ENCODE measurements at places on chromosomes 3 and 15. TPM values are rescaled to one million over a fixed set of nuclear protein-coding genes. Genes with fewer than 3 reads are reported as not detected.

DNA sequence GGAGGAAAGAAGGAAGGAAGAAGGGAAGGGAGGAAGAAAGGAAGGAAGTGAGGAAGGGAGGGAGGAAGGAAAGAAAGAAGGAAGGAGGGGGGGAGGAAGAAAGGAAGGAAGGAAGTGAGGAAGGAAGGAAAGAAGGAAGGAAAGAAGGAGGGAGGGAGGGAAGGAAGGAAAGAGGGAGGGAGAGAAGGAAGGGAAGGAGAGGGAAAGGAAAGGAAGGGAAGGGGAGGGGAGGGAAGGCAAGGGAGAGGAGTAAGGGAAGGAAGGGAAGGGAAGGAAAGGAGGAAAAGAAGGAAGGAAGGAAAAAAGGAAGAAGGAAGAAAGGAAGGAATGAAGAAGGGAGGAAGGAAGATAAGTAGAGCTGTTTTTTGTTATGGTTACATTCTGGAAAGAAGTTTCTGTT lies 141.2 kb downstream of the LRRC3B start:
- DNase-seq: no peak
- no peaks in the 10 kb centered on the region for H3K4me1 ChIP-seq
- H3K27me3 ChIP-seq: no peaks in the 10 kb centered on the region

The DYNLT2B gene
- total RNA-seq: 12.0 TPM

DNA sequence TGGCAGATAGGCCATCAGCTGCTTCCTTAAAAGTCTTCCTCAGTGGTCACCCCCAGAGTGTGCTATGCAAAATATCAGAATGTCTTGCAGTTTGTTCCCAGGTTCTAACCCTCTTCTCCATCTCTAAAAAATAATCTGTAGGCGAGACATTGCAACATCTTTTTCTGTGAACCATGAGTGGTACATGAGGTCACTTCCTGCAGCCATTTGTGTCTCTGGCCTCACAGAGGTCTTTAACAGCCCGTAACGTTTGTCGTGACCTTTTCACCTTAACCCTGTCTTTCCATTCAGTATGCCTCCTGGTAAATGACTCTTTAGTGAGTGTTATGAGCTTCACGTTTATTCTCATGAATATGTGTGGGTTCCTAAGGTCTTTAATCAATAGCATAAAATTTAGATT lies 145.4 kb downstream of the KLHL25 start:
- DNase-seq: no peak
- no peaks in the 10 kb centered on the region for H3K36me3 ChIP-seq
- peaks cover 11% of the 10 kb centered on the region for H3K4me1 ChIP-seq
- H3K27me3 ChIP-seq: no peaks in the 10 kb centered on the region
- peak overlapping the region; percentile 73 for H3K27ac ChIP-seq

The CRELD1 gene
- total RNA-seq: 28.2 TPM

DNA sequence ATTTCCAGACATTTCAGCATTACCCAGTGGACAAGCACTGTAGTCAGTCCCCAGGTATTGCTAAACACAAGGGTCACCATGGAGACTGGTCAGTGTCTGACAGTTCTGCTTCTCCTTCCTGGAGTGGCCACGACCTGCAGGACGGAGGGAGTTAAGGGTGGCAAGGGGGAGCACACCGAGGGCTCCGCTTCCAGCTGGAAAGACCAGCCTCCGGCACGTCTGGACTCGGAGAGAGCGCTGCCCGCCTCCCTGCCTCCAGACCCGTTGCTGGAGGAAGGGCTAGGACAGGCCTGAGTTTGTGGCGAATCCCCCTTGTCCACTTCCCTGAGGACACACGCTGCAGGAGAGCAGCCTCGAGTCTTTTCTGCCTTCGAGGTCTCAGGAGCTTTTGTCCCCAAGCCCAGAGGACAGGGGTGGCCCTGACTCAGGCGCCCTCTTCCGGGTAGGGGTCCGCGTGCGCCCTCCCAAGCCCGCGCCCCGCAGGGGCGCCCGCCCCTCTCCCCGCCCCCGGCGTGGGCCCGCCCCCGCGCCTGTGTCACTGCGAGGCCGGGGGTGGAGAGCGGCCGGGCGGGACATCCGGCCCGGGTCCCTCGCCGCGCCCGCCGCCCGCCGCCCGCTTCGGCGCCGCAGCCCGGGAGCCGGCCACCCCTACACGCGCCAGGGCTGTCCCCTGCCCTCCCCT lies at the start of gene CHST14:
TSS of gene CHST14 (plus strand) at position 562 of the 682 bp plus-strand sequence. CDS start 230 bp downstream, outside the sequence.
- H3K4me3 ChIP-seq: peak within 1 kb of the TSS; percentile 75
- H3K4me1 ChIP-seq: no peaks in the 10 kb centered on the region
- peak within 1 kb of the TSS; percentile 92 for H3K27ac ChIP-seq
- H3K27me3 ChIP-seq: no peaks in the 10 kb centered on the region
- DNase-seq: peak; percentile 66

GRCh38 chr3:71104976-71105375 lies 478.6 kb downstream of the FOXP1 start:
- no peak overlapping the region for H3K27ac ChIP-seq
- no peaks in the 10 kb centered on the region for H3K36me3 ChIP-seq
- DNase-seq: no peak
- no peak overlapping the region for H3K4me3 ChIP-seq
- H3K4me1 ChIP-seq: peaks cover 12% of the 10 kb centered on the region

GRCh38 chr15:65632780-65633375 lies 11.1 kb downstream of the SLC24A1 start:
- H3K4me1 ChIP-seq: no peaks in the 10 kb centered on the region
- DNase-seq: no peak
- no peaks in the 10 kb centered on the region for H3K36me3 ChIP-seq
- H3K4me3 ChIP-seq: no peak overlapping the region
- no peaks in the 10 kb centered on the region for H3K27me3 ChIP-seq

- no peak overlapping the region for H3K27ac ChIP-seq
- no peaks in the 10 kb centered on the region for H3K36me3 ChIP-seq
- no peak for DNase-seq
- no peak overlapping the region for H3K4me3 ChIP-seq
These were observed 475.4 kb downstream of the OCA2 start for GRCh38 chr15:27623560-27624305.

DNA sequence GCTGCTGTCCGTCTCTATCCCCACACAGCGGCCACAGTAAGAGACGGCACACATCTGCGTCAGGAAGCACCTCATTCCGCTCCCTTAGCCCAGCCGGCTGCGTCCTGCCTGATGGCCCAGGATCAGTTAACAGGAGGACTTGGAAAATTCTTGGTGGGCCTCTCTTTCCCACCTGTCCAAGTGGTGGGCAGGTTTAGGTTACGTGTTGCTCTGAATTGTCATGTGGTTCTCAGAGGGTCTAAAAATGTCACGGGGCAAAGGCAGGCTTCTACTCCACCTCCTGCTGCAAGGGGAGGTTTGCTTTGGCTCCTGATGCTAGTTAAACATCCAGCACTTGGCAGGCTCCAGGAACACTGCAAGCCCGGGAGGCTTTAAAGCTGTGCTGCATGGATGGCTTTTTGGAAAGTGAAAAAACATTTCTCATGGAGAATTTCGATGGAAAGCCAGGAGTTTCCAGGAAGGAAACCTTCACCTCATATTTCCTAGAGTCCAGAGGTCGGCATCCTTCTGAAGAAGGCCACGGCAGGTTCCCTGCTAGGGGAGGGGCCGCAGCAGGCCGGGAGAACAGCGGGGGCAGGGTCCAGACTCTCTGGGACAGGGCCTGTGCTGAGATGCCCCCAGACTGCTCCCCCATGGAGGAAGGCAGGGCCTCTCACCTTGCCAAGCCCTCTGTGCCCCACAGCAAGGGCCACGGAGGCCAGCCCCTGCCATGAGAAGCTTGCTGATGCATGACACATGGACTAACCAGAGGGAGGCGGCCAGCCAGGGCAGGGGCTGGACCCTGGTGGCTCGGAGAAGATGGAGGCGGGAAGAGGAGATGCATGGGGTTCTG lies 10.8 kb downstream of the CTSH start:
- peak overlapping the region; percentile 56 for H3K27ac ChIP-seq
- no peaks in the 10 kb centered on the region for H3K36me3 ChIP-seq
- H3K27me3 ChIP-seq: no peaks in the 10 kb centered on the region
- DNase-seq: no peak
- no peaks in the 10 kb centered on the region for H3K4me1 ChIP-seq

The PTPRG gene
- total RNA-seq: 43.5 TPM

DNA sequence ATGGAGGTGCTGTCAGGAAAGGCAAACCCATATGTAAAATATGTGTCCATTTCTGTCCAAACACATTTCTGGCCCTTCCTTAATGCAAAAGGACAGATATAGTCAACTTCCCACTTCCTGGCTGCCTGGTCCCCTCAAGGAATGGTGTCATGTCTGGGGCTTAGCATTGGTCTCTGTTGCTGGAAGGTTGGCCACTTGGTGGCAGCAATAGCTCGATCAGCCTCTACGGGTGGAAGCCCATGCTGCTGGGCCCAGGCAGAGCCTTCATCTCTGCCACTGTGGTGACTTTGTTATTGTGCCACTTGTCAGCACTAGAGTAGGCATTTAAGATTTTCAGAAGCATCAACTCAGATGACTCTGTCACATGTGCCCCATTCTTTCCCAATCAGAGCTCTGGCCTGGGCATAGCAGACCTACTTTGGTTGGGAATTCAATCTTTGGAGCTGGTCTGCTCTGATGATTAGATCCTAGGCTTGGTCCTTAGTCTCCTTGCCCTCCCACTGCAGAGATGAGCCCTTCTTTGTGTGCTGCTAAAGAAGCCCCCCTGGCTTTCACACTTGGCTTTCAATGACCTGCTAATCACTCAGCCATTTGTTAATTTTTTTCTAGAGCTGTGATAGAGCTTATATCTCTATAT lies 51.0 kb upstream of the SPSB4 start:
- H3K4me3 ChIP-seq: no peak overlapping the region
- peak; percentile 55 for DNase-seq
- no peak overlapping the region for H3K27ac ChIP-seq
- no peaks in the 10 kb centered on the region for H3K4me1 ChIP-seq
- H3K36me3 ChIP-seq: no peaks in the 10 kb centered on the region
- H3K27me3 ChIP-seq: no peaks in the 10 kb centered on the region

- H3K27me3 ChIP-seq: no peaks in the 10 kb centered on the region
- no peak overlapping the region for H3K27ac ChIP-seq
- DNase-seq: no peak
- H3K36me3 ChIP-seq: no peaks in the 10 kb centered on the region
These were observed 14.5 kb upstream of the CFAP20DC start for GRCh38 chr3:59064276-59064675.

DNA sequence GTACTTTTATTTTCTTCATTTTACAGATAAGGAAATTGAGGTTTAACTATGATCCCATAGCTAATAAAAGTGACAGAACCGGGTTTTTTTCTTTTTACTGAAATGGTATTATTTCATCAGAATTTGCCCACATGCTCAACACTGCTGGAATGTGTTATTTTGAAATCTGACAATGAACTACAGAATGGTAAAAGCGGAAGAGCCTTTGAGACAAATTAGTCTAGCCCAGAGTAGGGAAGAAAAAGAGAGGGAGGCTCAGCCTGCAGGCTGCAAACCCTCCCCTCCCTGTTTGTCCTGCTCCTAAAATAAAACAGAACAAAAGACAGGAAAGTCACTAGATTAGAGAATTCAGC lies 100.3 kb upstream of the LIPC start:
- H3K27ac ChIP-seq: peak overlapping the region; percentile 86
- H3K36me3 ChIP-seq: no peaks in the 10 kb centered on the region
- H3K4me1 ChIP-seq: peaks cover 17% of the 10 kb centered on the region
- DNase-seq: no peak
- H3K4me3 ChIP-seq: no peak overlapping the region

DNA sequence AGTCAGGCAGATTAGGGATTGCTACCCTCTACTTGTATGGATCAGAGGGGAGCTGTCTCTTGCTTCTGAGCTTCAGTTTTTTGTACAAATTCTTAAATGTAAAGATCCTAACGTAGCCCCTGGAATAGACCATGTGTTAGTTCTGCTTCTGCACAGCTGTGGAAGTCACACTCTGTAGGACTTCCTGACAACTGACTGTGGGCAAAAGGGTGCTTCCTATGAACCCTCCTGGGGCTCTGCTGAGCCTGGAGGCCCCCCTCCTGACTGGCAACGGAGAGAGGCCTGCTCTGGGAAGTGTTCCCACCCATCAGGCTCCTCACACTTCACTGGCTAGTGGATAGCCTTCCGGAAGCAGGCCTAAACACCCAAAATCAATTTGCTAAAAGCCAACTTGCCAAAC lies 131.0 kb downstream of the RPLP1 start:
- H3K27me3 ChIP-seq: no peaks in the 10 kb centered on the region
- H3K27ac ChIP-seq: no peak overlapping the region
- H3K4me1 ChIP-seq: no peaks in the 10 kb centered on the region
- no peaks in the 10 kb centered on the region for H3K36me3 ChIP-seq

The FHIT gene
- 15.2 TPM for total RNA-seq

- H3K4me3 ChIP-seq: no peak overlapping the region
- H3K4me1 ChIP-seq: no peaks in the 10 kb centered on the region
- no peak overlapping the region for H3K27ac ChIP-seq
- DNase-seq: no peak
- H3K27me3 ChIP-seq: no peaks in the 10 kb centered on the region
- no peaks in the 10 kb centered on the region for H3K36me3 ChIP-seq
These were observed 51.6 kb upstream of the CMTM7 start for GRCh38 chr3:32340039-32340438.

DNA sequence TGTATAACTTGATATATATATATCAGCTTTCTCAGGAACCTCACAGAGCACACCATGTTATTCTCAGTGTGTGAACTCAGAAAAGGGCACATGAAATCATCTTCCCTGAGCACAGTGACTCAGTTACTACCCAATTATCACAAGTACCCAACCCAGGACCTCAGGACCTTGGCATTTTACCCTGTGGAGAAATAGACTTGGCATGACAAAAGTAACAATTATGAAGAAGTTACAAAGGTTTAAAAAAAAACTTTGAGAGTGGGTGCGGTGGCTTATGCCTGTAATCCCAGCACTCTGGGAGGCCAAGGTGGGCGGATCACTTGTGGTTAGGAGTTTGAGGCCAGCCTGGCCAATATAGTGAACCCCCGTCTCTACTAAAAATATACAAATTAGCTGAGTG lies 52.4 kb downstream of the ONECUT1 start:
- H3K27ac ChIP-seq: no peak overlapping the region
- H3K4me3 ChIP-seq: no peak overlapping the region
- H3K4me1 ChIP-seq: no peaks in the 10 kb centered on the region
- no peaks in the 10 kb centered on the region for H3K36me3 ChIP-seq

The GNAT1 gene
- total RNA-seq: not detected

GRCh38 chr15:38547255-38547997 lies 17.2 kb downstream of the RASGRP1 start:
- H3K4me1 ChIP-seq: no peaks in the 10 kb centered on the region
- no peaks in the 10 kb centered on the region for H3K36me3 ChIP-seq
- no peak overlapping the region for H3K4me3 ChIP-seq
- H3K27ac ChIP-seq: no peak overlapping the region

- H3K4me3 ChIP-seq: no peak overlapping the region
- H3K36me3 ChIP-seq: no peaks in the 10 kb centered on the region
- no peaks in the 10 kb centered on the region for H3K4me1 ChIP-seq
- no peaks in the 10 kb centered on the region for H3K27me3 ChIP-seq
- DNase-seq: no peak
These were observed 53.9 kb downstream of the CRTC3 start for GRCh38 chr15:90583471-90584252.

All from uterus (tissue), 4 donors.